Stimulated activated CD8-positive, alpha-beta memory T cell treated with anti-CD3 and anti-CD28 coated beads, Interleukin-7, amount 100 ng/mL, for 4 hours (primary cell): ENCODE measurements at places on chromosomes 4 and X.

DNA sequence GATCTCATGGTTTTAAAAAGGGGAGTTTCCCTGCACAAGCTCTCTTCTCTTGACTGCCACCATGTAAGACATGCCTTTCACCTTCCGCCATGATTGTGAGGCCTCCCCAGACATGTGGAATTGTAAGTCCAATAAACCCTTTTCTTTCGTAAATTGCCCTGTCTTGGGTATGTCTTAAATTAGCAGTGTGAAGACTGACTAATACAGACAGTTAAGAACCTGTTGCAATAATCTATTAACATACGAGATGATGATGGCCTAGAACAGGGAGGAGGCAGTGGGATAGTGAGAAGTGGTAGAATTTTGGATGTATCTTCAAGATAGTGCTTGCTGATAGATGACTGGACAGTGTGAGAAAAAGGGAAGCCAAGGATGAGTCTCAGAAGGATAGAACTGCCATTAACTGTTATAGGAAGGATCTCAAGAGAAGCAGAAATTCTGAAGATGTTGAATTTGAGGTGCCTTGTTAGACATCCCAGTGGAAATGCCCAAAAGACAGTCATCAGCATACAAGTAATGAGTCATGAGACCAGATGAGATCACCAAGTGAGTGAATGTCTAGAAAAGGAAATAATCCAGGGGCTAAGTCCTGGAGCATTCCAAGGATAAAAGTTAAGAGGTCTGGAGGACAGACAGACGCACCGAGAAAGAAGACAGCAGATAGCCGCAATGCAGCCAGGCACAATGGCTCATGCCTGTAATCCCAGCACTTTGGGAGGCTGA lies 38.8 kb upstream of the UGDH start:
- no peak for DNase-seq

- DNase-seq, result no peak
Measured at GRCh38 chrX:85052636-85053343, 49.1 kb downstream of the APOOL start.

DNA sequence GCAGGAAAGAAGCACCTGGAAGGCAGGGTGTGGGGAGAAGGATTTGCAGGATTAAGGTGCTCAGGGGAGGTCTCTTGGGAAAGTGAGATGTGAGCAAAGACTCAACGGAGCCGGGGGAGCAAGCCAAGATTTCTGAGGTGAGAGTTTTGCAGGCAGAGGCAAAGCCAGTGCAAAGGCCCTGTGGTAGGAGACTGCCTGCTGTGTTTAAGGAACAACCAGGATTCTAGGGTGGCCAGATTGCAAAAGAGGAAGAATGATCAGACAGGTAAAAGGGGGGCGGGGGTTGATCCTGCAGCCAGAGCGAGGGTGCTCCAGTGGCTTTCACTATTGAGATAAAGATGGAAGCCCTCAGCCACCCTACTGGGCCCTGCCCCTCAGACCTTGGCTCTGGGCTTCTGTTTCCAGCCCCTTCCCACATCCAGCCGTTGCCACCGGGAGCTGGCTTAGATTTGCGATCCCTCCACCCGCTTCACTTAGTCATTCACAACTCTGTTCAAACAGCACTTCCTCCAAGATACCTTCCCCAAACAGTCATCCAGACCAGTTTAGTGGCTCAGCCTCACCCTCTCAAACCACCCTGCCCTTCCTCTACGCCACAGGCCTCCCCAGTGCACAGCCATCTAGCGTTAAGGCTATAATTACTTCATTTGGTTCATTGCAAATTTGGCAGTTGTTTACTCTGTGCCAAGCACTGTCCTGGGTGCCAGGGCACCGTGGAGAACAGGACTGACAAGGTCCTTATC lies 23.3 kb upstream of the BCOR start:
- no peak for DNase-seq

- no peak for DNase-seq
Measured at GRCh38 chrX:153061732-153062131, 5.5 kb downstream of the PNMA3 start.

GRCh38 chrX:13381514-13381913 lies 61.7 kb upstream of the ATXN3L start:
- DNase-seq, result no peak

DNA sequence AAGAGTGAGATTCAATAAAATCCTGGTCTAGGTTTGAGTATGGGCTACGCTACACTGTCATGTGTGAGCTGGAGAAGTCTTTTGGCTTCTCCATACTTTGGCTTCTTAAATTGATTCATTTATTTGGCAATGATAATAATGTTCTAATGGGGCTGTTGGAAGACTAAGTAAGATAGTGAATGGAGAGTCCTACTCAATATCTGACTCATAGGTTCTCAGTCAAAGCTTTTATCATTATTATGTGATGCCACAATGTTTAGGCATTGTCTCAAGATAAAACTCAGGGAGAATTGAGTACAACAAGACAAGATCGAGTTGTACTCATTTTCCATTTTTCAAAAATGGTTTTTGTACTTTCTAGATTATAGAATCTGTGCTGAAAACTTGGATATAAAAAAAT lies 92.5 kb upstream of the VEGFC start:
- no peak for DNase-seq

DNA sequence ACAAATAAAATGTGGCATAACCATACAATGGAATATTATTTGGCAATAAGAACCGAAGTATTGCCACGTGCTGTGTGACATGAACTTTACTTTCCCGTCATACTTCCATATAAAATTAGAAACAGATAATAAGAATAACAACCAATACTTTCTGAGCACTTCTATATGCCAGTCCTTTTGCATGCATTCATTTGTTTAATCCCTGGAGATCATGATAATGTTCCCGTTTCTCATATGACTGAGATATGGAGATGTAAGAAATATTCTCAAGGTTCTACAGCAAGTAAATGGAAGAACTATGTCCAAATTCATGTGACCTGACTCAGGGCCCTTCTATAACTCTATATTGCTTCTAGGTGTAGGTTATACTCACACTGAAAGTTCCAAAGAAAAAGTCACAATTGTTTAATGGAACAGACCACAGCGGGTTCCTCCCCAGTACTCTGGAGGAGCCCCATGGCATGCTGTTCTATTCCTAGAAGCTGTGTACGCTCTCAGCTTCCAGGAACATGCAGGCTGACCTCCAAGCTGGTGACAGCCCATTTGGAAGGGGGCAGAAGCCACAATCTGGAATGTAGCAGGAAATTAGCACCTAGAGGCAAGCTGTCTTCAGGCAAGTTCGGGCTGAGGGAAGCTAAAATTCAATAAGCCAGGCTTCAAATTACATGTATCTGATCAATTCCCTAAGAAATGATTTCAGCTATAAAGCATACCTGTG lies 31.5 kb downstream of the QDPR start:
- no peak for DNase-seq

DNA sequence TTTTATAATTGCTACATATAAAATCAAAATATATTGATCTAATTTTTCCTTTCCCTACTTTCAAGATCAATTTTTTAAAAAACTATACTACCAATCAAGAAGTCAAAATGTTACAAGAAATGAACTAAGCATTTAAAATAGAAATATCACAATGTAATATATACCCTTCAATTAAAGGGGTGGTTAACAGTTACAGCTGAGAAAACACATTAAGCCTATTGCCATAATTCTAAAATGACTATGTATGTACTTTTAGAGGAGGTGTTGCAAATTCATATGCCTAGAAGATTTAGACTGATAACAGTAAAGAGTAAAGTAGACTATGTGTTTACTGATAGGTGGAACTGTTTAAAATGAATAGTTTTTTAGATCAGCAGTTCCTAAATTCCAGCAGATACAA lies 3.7 kb downstream of the NUP54 start:
- no peak for DNase-seq

GRCh38 chrX:19256986-19257385 lies 86.7 kb upstream of the PDHA1 start:
- DNase-seq, result no peak

- no peak for DNase-seq
Measured at GRCh38 chrX:54248309-54248708, 65.3 kb upstream of the FAM120C start.
